ENCODE measurements at places on chromosomes 11 and 22.

DNA sequence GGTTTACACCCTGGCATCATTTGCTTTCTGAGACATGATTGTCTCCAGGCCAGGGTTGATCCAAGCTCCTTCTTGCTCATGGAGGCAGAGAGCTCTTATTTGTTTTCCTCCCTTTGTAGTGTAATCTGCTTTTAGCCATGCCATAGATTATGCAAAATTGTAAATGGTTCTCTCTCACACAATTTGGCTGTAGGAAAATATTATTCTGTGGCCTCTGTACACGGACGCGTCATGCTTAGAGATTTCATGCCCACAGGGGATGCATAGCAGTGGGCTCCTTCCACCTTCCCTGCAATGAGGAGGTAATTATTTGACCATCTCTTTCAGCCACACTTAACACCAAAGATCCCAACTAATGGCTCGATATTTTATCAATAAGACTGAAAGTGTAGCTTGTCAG lies 37.7 kb upstream of the GNAZ start:
- no peak for DNase-seq

DNA sequence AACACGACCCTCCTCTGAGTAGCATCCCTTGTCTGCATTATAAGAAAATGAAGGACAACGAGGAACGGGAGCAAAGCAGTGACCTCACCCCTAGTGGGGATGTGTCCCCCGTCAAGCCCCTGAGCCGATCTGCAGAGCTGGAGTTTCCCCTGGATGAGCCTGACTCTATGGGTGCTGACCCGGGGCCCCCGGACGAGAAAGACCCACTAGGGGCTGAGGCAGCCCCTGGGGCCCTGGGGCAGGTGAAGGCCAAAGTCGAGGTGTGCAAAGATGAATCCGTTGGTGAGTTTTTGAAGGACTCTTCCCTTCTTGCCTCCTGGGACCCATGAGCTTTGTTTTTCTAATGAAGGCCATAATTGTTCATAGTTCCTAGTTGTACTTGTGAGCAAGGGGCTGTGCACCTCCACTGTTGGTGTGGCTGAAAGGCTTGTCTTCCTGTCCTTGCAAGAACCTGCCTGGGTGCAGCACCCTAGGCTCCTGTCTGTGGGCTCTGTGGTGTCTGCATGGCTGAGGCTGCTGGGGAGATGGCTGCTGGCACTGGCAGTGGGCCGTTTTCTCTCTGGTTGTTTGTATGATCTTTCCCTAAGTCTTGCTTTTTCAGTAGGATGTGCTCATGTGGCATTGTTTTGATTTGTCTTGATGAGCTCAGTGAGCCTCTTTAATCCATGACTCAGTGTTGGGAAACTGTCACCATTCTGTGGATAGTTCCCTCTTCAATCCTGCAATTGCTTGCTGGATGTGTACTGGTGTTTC lies 10.1 kb downstream of the DGCR8 start:
- no peak for DNase-seq

DNA sequence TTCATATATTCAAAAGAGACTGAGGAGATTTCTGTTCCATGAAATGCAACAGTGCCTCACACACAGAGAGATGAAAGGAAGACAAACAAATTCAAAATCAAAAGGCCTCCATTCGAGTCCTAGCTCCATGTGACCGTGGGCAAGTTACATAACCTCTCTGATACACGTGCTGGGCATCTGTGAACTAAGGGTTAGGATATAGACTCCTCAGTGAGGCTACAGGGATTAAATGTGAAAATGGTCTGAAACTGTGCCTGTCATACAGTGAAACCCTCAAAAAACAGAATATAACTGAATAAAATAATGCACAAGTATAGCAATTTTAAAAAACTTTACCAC lies 111.8 kb upstream of the MTMR2 start:
- DNase-seq = no peak

DNA sequence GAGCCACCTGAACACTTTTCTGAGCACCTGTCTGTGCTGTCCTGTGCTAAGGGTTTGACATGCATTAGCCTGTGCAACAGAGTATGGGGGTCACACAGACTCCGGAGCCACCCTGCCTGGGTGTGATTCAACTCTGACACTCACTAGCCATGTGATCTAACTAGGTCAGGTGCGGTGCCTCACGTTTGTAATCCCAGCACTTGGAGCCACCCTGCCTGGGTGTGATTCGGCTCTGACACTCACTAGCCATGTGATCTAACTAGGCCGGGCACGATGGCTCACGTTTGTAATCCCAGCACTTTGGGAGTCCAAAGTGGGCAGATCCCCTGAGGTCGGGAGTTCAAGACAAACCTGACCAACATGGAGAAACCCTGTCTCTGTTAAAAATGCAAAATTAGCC lies 11.4 kb downstream of the UBE2L6 start:
- no peak for DNase-seq

- DNase-seq = no peak
Observed at GRCh38 chr11:33307984-33308383, 50.8 kb downstream of the HIPK3 start.

Measured in stimulated activated CD8-positive, alpha-beta memory T cell treated with anti-CD3 and anti-CD28 coated beads, Interleukin-2, amount 100 ng/mL, for 48 hours (primary cell).